Left colon (tissue), 2 donors: ENCODE measurements at places on chromosomes 1 and 21. TPM values are rescaled to one million over a fixed set of nuclear protein-coding genes. Genes with fewer than 3 reads are reported as not detected.

LIN28A gene
- total RNA-seq = not detected

OR6K3 gene
- not detected for total RNA-seq

FOXJ3 gene
- total RNA-seq = 45.3 TPM

WNT3A gene
- not detected for total RNA-seq

SPRR2F gene
- not detected for total RNA-seq

HES4 gene
- total RNA-seq = 19.5 TPM

SEC16B gene
- total RNA-seq = 4.7 TPM

PADI2 gene
- 278 TPM for total RNA-seq

BACE2 gene
- total RNA-seq = 59.3 TPM

DISP1 gene
- total RNA-seq = 4.2 TPM

LCE7A gene
- total RNA-seq = not detected

SH2D5 gene
- 0.15 TPM for total RNA-seq

LCE3D gene
- not detected for total RNA-seq

ZBTB21 gene
- total RNA-seq = 15.1 TPM

MX1 gene
- 91.7 TPM for total RNA-seq

TSNAX gene
- total RNA-seq = 34.3 TPM

CRYZ gene
- total RNA-seq = 27.0 TPM

SPATA45 gene
- not detected for total RNA-seq

SLC2A5 gene
- 8.1 TPM for total RNA-seq

LYPD8 gene
- total RNA-seq = 366 TPM

KCNA2 gene
- total RNA-seq = 0.27 TPM

LINGO4 gene
- total RNA-seq = 0.20 TPM

C1orf105 gene
- total RNA-seq = not detected

OR2G6 gene
- total RNA-seq = not detected

PRDM16 gene
- total RNA-seq = 1.2 TPM

COL16A1 gene
- 15.7 TPM for total RNA-seq

CYP4A11 gene
- total RNA-seq = not detected

TXNIP gene
- total RNA-seq = 720 TPM

AZIN2 gene
- total RNA-seq = 10.1 TPM

MEGF6 gene
- total RNA-seq = 6.3 TPM
